ENCODE measurements at places on chromosomes 5 and 9.

DNA sequence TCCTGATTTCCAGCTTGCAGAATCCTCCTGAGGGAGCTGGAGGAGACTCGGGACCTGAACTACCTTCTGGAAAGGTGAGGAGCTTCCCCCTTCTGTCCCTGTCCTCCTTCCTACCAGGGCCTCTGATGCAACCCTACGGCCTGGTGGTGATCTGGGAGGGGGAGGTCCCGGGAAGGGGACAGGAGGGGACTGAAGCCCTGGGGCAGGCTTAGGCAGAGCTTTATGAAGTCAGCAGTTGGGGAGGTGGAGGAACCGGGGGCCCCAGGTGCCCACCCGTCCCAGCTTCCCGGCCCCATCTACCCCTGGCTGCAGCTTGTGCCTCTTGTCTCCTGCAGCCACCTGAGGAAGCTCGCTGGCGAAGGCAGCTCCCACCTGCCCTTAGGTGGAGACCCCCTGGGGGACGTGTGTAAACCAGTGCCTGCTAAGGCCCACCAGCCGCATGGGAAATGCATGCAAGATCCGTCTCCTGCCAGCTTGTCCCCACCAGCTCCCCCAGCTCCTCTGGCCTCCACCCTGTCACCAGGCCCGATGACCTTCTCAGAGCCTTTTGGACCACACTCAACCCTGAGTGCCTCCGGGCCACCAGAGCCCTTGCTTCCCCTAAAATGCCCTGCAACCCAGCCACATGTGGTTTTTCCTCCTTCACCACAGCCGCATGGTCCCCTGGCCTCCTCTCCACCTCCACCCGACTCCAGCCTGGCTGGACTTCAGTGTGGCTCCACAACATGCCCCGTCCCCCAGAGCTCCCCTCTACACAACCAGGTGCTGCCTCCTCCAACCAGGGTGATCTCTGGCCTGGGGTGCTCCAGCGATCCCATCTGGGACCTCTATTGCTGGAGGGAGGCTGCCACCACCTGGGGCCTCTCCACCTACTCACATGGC, 2.1 kb downstream of the SPATA31E1 start:
- DNase-seq = no peak

- DNase-seq = no peak
Measured at GRCh38 chr9:131833906-131834305, 94.0 kb upstream of the RAPGEF1 start.

DNA sequence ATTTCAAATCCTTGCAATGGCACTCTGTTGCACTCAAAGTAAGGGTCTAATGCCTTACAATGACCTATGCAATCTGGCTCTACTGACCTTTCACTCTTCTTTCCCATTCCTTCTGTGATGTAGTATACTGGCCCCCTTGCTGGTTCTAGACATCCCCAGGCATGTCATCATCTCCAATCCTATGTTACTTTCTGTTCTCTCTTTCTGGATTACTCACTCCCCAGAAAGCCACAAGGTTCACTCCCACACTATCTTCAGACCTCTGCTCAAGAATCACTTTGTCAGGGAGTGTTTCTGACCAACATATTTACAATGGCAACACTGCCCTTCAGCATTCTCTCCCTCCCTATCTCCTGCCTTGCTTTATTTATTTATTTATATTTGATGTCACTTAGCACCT, 802.2 kb upstream of the WWC1 start:
- no peak for DNase-seq

- DNase-seq = no peak
Measured at GRCh38 chr5:43567967-43568366, 11.1 kb upstream of the PAIP1 start.

DNA sequence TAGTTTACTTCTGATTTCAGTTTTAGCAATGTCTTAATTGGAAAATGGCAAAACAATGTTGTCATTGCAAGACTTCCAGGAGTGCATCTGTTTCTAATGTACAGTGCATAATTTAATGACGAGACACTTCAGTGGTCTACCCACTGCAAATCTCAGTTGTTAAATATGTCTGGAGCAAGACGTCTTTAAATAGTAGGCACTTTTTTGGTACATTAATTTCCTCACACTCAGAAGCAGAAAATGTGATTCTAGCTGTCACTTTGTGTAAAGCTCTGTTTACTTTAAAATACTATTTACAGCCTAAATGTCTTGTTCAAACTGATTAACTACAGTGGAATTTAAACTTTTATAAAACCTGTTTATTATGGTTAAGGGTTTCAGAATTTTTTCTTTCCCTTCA, 815.5 kb downstream of the TLE1 start:
- no peak for DNase-seq

DNA sequence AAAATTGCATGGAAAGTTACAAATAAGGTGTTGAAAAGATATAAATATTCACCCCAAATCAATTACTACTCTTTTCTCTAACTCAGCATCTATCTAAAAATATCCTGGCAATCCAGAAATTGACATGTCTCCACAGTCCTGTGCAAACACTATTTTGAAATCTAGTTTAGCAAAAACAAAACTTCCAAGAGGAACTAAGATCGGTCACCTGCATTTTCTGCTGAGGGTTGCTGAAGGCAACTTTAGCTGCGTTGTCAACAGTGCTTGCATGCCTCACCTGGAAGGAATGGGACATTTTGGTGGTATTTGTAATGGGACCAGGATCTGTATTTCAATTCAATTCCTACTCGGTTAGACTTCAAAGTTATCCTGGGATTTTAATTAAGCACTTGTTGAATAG, 398.3 kb downstream of the NTRK2 start:
- no peak for DNase-seq

GRCh38 chr9:104091708-104092107, 2.4 kb upstream of the SMC2 start:
- DNase-seq = no peak

DNA sequence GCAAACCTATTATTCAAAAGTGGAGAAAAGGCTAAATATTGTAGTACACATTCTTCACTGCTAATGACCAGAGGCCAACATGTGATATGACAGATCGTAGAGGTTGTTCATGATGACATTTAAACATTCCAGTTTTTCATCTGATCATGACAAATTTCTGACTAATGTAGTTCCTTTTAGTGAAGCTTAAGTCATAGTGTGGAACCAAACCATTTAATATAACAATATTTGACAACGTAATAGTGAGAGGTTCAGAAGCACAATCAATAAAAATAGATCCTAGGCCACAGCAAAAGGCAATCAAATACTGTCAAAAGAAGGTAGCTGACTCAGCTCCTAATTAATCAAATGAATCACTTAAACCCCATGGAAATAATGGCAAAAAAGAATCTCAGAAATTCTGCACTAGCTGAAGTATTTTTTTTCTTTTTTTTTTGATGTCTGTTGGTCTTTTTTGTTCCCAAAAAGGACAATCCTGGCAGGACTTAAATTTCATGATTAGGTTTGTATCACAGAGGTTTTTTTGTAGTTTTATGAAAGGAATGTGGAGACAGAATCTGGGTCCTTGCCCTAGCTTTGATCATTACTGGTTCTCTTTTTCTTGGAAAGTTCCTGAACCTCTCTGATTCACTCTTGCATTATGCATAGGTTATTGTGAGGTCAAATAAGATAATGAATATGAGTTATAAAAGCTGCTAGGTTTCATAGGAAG, 795.0 kb downstream of the DTWD2 start:
- no peak for DNase-seq

DNA sequence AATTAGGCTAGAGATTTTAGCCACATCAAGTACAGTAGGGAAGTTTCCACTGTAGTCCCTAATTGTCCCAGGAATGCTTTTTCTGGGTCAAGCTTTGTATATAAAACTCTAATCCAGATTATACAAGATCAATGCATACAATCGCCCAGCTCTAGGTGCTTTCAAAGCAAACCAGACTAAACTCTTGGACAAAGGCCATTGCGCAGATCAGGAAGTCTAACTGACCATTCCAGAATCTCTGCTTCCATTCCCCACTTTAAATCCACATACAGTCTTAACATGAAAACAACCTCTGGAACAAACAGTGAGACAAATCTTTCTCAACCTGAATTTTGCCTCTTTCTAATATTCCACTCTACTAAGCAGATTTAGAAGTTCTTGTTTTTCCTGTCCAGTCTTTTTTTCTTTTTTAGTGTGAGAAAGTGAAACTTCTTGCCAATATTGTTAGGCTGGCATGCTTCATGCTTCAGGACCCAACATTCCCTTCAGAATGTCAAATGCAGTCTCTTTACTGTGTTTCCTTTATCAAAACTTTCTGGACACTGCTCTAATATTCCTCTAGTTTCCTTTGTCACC, 76.1 kb downstream of the ITGA1 start:
- no peak for DNase-seq

DNA sequence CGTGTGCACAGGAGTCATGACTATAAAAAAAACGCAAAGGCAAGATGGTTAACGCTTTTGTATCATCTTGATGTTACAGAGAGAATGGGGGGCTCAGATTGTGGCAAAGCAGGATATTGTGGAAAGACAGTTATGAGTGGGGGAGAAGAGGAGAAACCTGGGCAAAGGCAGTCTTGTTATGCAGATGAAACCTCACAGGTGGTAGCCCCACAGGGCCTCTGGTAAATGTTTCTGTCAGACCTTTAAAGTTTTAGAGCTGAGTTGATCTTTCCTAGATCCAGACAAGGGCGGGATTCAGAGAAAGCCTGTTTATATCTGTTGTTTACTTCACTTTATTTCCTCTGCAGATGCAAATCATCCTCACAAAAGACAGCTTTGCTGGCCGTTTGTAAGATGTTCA, 55.2 kb downstream of the C9orf85 start:
- DNase-seq = no peak

DNA sequence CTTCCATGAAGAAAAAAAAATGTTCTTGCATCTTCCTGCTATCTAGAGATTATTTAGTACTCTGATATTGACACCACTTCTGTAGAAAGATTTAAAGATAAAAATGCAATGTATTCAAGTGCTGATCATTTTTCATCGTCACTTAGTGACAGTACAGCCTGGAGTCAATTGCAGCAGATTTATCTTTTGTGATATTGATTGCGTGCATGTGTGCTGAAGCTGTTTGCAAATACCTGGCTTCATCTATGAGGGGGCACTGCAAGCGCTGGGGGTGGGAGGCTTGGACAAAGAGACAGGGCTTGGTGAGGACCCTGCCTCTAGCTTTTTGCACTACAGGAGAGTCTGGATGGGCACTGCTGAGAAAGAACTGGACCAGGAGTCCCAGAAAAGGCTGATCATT, 38.0 kb upstream of the MED27 start:
- DNase-seq = no peak

DNA sequence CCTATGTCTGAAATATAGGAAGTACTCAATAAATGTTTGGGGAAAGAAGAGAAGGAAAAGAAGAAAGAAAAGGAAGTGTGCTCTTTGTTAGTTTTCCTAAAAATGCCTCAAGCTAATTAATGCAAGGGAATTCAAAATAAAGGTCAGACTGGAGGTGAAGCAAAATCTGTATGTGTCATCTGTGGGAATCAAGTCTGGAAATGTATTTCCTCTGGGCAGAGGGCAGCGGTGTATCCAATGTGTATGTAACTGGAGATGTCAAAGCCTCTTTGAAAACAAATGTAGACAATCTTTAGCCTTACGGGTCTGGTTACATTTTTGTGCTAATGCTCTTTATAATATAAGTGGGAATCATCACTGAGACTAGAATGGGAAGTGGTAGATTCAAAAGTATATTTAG, 471.4 kb downstream of the MAN2A1 start:
- DNase-seq = no peak

GRCh38 chr9:134461426-134461982, 135.2 kb downstream of the RXRA start:
- no peak for DNase-seq

DNA sequence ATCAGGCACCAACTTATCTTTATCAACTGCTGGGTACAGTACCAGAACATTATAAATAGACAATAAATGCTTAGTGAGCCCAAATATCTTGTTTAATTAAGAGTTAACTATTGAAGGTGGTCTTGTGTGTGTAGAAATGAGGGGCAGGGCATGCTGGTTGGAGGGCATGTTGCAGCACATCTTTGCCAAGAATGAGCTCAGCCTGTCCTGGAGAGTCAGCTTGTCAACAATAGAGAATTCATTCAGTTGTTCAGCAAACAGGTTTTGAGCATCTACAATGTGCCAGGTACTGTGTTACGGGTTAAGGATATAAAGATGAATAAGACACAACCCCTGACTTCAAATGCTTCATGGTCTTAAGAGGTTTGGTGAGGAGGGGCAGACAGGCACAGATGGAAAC, 19.2 kb upstream of the F2RL1 start:
- DNase-seq = no peak

GRCh38 chr5:156920861-156921431, 42.1 kb downstream of the TIMD4 start:
- no peak for DNase-seq

DNA sequence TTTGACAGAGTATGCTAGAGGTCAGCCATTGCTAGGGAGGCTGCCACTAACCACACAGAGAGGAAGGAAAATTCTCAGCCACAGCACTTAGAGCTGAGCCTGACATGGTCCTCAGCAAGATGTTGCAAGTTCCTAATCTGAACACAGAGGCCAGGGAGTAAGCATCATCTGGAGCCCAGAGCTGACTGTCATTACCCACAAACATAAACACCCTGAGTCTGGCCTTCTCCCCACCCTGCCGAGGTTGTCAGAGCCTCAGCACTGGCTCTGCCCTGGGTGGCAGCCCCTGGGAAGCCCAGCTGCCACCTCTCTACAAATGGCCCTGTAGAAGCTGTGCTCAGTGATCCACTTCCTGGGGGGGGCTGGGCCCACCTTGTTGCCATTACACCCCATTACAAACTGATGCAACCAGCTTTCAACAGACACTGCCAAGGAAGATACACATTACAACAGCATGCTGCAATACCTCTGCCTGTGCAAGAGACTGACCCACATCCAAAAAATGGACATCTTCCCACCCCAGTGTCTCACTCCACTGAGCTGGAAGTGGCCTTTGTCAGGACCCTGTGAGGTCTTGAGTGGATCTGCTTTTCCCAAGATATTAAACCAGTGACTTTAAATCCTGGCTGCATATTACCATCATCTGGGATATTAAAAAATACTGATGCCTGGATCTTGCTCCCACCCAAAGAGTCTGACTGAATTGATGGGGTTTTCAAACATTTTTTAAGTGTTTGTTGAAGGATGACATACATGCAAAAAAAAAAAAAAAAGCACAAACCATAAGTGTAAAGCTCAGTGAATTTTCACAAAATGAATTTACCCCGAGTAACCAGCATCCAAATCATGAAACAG, 33.0 kb downstream of the IRF1 start:
- DNase-seq = no peak

GRCh38 chr5:157263496-157264090, 2.3 kb upstream of the CYFIP2 start:
- DNase-seq = no peak

GRCh38 chr9:105067895-105068580, 140.1 kb upstream of the ABCA1 start:
- DNase-seq = no peak

Measured in brain pericyte (primary cell).